ENCODE measurements at places on chromosomes 6 and 20.

DNA sequence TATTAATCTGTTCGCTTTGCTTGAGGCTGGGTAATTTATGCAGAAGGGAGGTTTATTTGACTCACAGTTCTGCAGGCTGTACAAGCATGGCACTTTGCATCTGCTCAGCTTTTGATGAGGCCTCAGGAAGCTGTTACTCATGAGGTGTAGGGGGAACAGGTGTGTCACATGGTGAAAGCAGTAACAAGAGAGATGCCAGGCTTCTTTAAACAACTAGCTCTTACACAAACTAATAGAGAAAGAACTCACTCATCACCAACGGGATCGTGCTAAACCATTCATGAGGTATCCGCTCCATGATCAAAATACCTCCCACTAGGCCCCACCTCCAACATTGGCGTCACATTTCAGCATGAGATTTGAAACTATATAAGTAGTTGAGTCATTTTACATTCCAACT is 34.4 kb upstream of the GCLC start:
- DNase-seq = no peak

- no peak for DNase-seq
These were observed 495.2 kb upstream of the FLRT3 start for GRCh38 chr20:14832630-14833029.

DNA sequence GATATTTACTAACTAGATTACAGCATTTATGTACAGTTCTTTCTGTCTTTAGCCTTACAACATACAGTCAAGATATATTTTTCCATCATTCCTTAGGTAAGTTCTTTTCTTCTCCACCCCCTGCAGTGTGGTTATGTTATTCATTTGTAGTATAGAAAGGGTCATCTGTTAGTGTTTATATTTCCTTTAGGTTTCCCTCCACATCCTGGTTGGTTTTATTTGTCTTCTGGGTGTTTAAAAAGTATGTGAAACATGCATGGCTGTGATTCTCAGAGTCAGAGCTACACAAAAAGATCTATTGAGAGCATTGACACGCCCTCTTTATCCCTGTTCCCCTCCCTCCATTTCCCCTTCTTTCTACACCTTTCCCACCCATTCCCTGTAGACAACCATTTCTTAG is 20.1 kb downstream of the DHX35 start:
- no peak for DNase-seq

DNA sequence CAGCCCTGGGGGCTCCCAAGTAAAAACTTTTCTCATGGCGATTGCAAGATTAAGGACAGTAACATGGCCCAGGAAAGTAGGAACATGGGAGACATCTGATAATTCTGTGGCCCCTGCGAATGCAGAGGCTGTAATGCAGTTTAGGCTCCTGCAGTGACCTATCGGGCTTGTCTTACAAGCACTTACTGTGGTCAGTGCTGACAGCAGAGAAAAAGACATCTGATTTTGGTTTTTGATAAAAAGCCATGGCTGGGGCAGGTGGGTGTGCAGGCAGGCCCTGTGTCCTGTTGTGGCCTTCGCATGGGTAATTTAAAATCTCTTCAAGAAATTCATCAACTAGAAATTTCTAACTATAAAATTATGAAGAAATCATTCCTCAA is 19.3 kb upstream of the CCN6 start:
- DNase-seq = no peak

GRCh38 chr20:40750541-40751035 is 61.6 kb upstream of the MAFB start:
- no peak for DNase-seq

- no peak for DNase-seq
These were observed 161.2 kb upstream of the NRSN1 start for GRCh38 chr6:23964865-23965264.

GRCh38 chr6:118905851-118906250 is 11.9 kb downstream of the ASF1A start:
- DNase-seq = no peak

DNA sequence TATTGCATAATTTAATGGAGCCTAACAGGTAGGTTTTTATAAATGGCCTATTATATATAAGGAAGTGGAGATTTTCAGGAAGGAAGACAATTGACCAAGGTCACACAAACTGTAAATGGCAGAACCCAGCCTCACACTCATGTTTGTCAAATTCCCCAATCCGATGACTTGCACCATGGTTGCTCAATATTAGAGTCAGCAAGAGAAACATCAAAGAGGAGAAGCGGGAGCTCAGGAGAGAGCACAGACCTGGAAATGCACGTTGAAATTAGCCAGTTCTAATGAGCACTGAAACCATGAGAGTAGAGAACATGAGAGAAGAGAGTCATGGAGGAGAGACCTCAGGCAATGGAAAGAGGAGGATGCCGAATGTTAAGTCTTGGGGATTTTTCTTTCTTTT is 13.5 kb upstream of the MLIP start:
- no peak for DNase-seq

- no peak for DNase-seq
These were observed 9.5 kb upstream of the PNRC1 start for GRCh38 chr6:89071036-89071435.

DNA sequence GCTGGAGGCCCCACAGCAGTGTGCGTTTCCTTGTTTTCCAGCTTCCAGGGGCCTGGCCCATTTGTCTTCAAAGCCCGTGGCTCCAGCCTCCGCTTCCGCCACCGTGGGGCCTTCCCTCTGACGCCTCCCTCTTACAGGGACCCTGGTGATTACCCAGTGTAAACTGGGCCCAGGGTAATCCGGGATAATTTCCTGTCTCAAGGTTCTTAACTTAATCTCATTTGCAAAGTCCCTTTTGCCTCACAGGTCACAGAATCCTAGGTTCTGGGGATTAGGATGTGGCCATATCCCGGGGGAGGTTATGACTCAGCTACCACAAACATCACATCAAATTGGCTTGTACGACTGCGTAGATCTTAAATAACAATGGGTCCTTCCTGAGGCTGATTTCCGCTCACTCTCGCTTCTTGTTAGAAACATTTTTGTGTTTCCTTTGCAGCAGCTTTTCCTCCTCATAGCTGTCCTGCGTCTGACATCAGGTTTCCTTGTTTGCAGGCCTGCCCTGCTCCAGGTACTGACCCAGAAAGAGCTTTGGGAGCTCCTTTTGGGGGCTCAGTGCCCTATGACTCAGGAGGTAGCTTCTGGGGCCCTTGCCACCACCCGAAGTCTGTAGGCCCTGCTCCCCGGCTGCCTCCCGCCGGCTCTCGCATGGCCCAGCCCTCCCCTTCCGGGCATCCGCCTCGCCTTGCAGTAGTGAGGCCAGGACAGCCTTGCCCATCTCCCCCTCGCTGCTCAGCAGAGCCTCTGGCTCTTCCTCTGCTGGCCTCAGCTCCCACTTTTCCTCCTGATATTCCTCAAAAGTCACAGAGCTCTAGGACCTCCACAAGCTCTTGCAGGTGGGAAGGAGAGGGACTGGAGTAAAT is 100.5 kb downstream of the ERMARD start:
- DNase-seq = no peak

DNA sequence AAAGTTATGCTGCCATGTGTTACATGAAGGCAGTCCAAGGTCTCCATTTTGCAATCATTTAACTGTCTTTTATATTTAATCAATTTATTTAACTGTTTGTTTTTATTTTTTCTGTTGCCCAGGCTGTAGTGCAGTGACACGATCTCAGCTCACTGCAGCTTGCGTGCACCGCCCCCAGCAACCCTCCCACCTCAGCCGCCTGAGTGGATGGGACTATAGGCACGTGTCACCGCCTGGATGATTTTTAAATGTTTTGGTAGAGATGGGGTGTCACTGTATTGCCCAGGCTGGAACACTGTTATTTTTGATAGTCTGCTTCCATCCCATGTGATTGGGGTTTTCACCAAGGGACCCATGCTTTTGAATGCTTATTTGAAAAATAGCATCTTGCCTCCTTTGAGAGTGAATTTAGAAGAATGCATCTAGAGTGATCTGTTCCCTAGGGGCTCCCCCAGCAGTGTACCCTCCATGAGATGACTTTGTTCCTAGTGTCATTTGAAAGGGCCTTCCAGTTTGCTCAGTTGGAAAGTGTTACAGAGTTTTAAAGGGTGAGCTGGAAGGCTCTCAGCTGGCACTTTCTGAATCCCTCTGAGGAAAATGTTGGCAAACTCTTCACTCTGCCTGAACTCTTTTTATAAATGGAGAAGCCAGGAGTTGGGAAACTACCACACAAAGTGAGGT is 143.4 kb downstream of the JARID2 start:
- DNase-seq = no peak

GRCh38 chr6:167399599-167399998 is 74.7 kb downstream of the TTLL2 start:
- no peak for DNase-seq

- DNase-seq = no peak
These were observed 312.3 kb downstream of the CDC5L start for GRCh38 chr6:44699851-44700250.

- DNase-seq = no peak
These were observed 20.4 kb downstream of the ZC3H12D start for GRCh38 chr6:149464411-149464810.

GRCh38 chr6:12345694-12346058 is 55.5 kb downstream of the EDN1 start:
- DNase-seq = no peak

DNA sequence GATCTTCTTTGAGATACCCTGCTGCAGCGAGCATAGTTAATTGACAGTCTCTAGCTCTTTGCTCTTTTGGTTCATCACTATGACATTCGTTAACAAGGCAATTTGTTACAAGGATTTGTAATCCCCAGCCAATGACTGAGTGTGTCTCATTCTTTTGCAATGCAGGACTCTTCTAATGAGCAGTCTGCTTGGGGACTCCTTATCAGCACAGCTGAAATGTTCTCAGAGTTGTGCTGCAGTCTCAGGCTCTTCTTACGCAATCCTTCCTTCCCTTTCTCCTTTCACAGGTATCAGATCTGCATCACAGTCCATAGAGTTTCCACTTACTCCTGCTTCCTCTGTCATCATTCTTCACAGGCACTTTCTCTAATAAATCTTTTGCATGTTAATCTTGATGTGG is 161.2 kb upstream of the OGFRL1 start:
- no peak for DNase-seq

GRCh38 chr6:75280131-75280855 is 4.3 kb downstream of the TMEM30A start:
- DNase-seq = no peak

- DNase-seq = no peak
These were observed 5.3 kb upstream of the CGA start for GRCh38 chr6:87100216-87100615.

DNA sequence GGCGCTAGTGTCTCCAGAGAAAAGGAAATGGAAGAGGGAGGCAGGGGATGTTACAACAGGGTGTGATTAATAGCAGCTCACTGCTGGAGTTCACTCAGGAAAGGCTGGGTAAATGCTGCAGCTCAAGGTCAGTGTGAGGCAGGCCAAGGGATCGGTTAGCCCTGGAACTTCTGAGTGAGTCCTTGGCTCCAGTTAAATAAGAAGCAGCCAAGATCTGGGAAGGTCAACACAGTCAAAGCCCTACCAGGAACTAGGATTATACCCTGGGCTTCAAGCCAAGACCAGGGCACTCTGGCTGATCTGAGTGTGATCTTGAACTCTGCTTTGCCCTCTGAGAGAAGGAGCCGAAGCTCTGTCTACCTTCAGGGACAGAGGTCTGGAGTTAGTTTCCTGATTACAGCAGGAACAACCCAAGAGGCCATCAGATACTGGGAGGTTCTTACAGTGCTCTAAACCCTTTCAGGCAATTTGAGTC is 44.3 kb downstream of the TPD52L1 start:
- no peak for DNase-seq

- no peak for DNase-seq
These were observed 26.3 kb upstream of the FAM50B start for GRCh38 chr6:3822747-3823445.

DNA sequence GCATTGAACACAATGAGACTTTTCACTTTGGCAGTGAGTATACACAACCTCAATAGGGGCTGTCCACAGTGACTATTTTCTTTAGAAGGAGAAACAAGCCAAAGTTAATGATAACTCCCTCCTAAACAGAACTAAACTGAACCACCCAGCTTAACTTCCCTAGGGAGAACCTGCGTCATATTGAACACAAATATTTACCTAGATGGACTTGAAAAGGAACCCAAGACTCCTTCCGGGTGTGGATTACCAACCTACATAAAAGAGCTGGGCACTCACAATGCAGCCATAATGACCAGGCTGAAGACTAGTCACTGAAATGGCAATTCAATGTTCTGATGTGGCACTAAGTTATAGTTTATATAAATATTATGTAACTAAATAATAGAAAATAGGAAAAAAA is 160.6 kb downstream of the IBTK start:
- no peak for DNase-seq

DNA sequence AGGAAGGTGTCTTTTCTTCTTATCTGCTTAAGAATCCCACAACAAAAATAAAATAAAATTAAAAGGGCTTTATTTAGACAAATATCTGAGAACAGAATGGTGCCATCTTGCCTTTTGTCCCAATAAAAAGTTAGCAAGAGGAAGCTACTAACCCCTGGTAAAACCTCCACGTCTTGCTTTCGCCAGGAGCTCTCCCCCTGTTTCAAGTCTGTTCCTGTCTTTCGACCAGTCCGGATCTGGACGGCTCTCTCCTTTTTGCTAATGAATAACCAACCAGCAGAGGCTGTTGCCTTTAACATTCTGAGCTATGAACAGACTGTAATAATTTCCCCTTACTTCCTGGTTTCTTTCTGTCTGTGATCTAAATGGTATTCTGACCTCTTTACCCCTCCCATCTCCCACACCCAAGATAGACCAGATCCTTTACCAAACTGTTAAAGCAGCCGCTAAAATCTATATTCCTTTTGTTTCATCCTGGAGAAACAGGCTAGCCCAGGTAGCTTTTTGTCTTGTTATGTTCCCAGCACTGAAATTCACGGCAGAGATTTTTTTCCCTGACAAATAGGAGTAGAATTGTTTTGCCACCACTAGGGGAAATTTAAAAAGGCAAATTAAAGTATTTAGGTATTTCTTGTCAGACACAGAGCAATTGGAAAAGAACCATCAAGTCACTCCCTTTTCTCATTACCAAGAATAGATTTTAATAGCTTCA is at the start of gene FRK:
FRK (minus strand) TSS at position 320 of the 712 bp plus-strand sequence. CDS start 580 bp downstream, outside the sequence.
- DNase-seq = no peak

- DNase-seq = no peak
These were observed 1.4 kb downstream of the OTOR start for GRCh38 chr20:16749573-16749972.

Data from activated CD8-positive, alpha-beta memory T cell treated with anti-CD3 and anti-CD28 coated beads for 4 hours (primary cell).